ENCODE measurements at places on chromosomes 1 and 21.

- DNase-seq = no peak
These were observed 212.8 kb downstream of the DYRK1A start for GRCh38 chr21:37579356-37579755.

- DNase-seq = no peak
These were observed 45.5 kb upstream of the ECE1 start for GRCh38 chr1:21335750-21336224.

- no peak for DNase-seq
These were observed 276.4 kb upstream of the PLXNA2 start for GRCh38 chr1:208520438-208521099.

- no peak for DNase-seq
These were observed 77.8 kb upstream of the PRMT6 start for GRCh38 chr1:106978477-106979322.

DNA sequence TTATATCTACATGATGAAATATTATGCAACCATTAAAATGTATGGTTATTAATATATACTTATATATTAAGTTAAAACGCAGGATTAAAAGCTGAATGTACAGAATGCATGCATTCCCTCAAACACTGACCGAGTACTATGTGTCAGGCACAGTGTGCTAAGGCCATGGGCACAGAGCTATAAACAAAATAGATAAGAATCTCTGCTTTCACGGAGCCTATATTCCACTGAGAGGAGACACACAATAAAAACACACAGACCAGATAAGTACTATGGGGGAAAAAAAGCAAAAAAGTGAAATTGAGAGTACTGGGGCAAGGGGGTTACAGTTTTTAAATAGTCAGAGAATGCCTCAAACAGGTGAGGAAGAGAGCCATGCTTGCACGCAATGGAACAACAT, 62.7 kb downstream of the GPATCH2 start:
- no peak for DNase-seq

DNA sequence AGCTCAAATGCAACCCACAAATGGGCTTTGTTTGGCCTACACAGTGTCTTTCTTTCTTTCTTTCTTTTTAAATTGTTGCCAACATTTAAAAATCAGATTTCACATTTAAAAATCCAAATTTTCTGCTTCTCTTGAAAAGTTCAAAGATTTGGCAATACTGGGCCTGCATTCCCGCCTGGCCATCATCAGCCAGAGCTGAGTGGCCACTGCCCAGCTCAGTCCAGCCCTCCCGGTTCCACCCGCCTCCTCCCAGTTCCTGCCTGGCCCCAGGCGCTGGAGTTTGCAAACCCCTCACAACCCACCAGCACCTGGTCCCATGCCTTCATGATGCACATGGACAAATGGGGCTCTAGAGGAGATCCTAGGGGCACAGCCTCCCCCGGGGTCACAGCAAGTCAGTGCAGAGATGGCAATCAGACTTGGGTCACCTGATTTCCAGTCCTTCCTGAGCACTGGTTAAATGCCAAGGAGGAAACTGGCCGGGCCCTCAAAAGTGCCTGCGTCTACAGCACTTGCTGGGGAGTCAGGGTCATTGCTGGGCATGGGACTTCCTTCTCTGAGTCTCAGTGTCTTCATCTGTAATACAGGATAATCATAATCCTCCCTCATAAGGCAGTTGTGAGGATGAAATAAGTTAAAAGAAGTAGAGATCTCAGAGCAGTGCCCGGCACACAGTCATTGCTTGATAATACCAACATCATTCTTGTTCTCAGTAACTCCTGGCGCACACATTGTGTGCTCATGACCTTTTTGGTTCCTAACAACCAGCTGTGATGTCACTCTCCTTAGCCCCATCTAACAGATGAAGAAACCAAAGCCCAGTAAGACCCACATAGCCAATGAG, 41.0 kb upstream of the LAPTM5 start:
- DNase-seq = no peak

DNA sequence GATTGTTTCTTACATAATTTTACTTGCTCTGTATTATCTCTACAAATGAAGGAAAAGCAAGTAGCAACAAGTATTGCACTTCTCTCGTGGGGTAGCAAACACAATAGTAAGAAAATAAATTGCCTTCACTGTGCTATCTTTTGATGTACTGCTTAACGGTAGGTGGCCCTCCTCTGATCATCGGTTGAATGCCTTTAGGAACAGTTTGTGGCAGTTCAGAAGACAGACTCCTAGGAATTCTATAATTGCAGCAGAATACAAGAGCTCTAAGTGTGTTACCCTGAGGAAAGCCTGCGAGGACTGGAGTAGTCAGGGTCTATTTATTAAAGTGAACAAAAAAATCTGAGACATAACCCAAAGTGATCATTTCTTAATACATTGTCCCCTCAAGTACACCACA, 1135.9 kb downstream of the KCNT2 start:
- peak; percentile 2 for DNase-seq

DNA sequence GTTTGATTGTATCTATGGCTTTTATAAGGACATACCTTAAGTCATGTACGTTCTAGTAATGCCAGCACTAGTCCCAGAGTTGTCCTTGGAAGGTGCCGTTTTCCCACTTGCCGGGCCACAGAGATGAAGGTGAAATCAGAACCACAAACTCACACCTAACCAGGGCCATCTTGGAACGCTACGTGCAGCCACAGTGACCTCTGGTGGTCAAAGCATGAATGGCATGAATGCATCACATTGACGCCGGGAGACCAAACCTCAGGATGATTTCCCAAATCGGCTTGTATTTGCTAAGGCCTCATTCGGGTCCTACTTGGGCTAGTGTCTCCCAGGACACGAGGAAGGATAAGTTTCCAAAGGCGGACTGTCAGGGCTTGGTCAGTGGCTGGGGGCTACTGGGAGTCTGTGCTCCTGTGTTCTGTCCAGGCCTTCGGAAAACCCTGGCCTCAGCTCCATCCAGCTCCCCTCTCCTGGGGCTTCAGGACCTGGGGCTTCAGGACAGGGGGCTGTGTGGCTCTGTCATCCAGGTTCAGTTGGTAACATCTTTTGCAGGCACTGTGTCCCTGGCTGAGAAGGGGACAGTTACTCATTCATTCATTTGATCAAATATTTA, 260.5 kb downstream of the PRDM2 start:
- DNase-seq = peak; percentile 82

DNA sequence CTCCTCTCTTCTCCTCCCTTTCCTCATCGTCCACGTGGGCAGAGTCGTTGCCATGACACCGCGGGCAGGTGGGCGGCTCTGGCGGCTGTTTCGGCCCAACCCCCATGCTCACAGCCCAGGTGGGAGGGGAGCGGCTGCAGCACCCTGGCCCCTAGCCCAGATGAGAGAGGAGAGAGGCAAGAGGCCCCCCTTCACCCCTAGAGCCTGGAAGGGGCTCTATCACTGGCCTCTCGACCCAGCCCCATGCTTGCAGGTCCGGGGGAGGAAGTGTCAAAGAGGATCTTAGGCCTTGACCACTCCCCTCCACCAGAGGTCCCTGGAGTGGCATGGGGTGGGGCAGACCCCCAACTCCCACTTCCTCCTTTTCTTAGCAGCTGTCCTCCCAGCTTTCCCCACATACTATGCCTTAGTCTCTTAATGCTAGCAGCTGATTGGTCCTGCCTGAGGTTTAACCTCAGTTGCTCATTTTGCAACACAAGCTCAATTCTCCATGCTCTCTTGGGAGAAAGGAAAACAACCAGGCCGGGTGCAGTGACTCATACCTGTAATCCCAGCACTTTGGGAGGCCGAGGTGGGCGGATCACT, 10.4 kb downstream of the DLGAP3 start:
- DNase-seq = no peak

- DNase-seq = no peak
These were observed 25.0 kb downstream of the RCSD1 start for GRCh38 chr1:167654975-167655575.

DNA sequence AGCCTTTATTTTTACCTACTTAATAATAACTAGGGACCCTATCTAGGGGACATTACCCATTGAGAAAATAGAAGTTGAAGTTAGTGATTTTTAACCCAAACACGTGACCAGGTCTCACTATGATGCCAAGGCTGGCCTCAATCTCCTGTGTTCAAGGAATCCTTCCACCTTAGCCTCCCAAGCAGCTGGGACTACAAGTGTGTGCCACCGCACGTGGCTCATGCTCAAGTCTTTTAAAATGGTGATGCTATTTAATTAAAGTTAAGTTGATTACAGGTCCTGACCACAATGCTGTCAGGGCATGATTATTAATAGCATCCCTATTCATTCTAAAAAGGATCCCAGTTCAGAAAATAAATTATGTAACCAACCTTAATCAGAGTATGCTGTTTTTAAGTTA, 25.0 kb downstream of the FUBP1 start:
- DNase-seq = no peak

GRCh38 chr21:17900281-17900989, 81.3 kb upstream of the C21orf91 start:
- no peak for DNase-seq

- no peak for DNase-seq
These were observed 40.8 kb upstream of the OSBPL9 start for GRCh38 chr1:51576085-51576444.

Data from nephron progenitor cell (in vitro differentiated cells).